ENCODE measurements at places on chromosomes 3 and 15.

- peak; percentile 67 for DNase-seq
Measured at GRCh38 chr15:77021803-77022381, 27.0 kb downstream of the PSTPIP1 start.

DNA sequence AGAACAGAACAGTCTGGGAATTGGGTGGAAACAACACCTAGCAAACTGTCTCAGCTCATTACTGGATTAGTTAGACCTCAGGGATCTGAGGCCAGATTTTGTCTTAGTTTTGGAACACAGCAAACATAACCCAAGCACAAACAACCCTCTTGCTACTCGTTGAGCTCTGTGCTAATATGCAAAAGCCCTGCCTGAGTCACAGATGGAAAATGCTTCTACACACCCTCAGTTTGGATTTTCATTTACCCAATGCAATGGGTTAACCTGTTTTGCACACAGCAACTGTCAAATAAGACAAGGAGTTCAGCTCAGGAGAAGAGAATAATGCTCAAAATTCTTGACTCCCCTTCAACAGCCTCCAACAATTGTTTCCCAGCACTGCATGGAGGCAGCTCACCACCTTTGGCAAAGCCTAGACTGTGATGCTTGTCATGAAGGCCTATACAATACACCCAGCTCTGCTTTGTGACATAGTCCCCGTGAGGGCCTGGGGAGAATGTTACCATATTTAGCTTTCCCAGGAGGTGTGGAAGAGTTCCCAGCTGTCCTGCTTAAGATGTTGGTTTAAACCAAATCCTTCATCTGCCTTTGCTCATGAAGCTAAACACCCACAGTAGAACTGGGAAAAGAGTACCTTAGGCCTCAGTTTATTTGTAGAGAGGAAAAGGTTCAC, 68.9 kb upstream of the MNS1 start:
- no peak for DNase-seq

DNA sequence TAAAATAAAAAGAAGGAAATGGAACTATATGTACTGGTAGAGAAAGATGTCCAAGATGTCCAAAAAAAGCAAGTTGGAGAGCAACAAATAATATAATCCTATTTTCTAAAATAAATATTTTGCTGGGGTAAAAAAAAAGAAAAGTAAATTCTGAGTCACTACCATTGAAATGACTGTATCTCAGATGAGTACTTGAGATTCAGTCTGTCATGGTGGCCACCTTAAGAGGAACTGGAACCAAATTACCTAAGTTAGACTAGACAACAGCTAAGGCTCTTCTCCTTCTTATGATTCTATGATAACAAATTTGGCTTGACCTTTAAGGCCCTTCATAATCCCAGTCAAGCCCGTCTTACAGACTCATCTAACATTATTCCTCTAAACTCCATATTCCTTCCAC, 270.6 kb upstream of the HES1 start:
- DNase-seq: peak; percentile 75

- DNase-seq: no peak
Measured at GRCh38 chr15:47705281-47705997, 11.9 kb upstream of the SEMA6D start.

DNA sequence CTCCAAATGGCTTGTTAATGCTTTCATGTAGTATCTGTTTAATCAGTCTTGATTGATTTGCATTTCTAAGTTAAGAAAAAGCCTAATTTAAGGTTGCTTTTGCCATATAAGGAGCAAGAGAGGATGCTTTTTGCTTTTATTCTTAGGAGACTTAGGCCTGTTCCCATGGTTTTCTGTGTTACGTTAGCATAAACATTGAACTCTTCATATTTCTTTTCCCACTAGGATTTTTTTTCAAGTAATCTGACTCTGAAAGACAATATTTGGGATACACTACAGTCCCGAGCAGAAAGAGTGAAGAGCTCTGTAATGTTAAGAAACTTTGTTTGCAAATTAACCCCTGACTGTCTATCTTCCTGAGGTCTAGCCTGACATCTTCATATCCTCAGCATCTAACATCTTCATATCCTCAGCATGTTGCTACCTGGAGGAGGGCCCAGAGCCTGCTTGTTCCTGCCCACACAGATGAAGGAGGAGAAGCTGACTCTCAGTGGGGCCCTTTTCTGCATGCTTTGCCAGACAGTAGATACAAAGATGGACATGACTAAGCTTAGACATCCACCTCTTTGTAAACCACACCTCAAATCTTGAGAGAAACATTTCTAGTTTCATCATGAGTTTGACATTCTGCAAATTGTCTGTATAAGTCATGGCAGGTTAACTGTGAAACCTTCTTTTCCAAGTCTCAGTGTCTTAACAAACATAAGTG, 86.2 kb upstream of the COL6A5 start:
- DNase-seq: no peak

- peak; percentile 29 for DNase-seq
Measured at GRCh38 chr3:63914312-63914711, 2.1 kb upstream of the SCAANT1 start.
